ENCODE measurements at places on chromosomes 1 and 21. TPM values are rescaled to one million over a fixed set of nuclear protein-coding genes. Genes with fewer than 3 reads are reported as not detected.

DNA sequence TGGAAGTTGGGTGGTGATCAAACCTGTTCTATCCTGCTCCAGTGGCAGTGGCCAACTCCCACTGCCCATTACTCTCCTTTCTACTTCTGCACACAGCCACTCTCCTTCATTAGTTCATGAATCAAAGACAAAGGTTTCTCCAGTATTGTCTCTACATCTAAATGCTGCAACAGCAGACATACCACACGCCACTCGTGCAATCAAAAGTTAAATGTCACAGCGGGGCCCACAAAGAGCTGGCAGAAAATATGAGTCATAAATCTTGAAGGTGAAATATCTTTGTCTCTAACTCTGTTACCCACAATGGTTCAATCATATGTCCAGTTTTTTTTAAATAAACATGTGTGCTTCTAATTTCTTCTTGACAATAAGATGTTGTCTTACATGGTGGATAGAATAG, 13.3 kb downstream of the APCS start:
- no peak overlapping the region for H3K27ac ChIP-seq
- DNase-seq, result no peak
- no peaks in the 10 kb centered on the region for H3K27me3 ChIP-seq
- H3K4me3 ChIP-seq, result no peak overlapping the region
- no peaks in the 10 kb centered on the region for H3K36me3 ChIP-seq

GRCh38 chr1:162128693-162129356, 59.3 kb downstream of the NOS1AP start:
- peaks cover 44% of the 10 kb centered on the region for H3K27me3 ChIP-seq
- H3K27ac ChIP-seq, result no peak overlapping the region
- no peaks in the 10 kb centered on the region for H3K36me3 ChIP-seq
- H3K4me3 ChIP-seq, result no peak overlapping the region

DNA sequence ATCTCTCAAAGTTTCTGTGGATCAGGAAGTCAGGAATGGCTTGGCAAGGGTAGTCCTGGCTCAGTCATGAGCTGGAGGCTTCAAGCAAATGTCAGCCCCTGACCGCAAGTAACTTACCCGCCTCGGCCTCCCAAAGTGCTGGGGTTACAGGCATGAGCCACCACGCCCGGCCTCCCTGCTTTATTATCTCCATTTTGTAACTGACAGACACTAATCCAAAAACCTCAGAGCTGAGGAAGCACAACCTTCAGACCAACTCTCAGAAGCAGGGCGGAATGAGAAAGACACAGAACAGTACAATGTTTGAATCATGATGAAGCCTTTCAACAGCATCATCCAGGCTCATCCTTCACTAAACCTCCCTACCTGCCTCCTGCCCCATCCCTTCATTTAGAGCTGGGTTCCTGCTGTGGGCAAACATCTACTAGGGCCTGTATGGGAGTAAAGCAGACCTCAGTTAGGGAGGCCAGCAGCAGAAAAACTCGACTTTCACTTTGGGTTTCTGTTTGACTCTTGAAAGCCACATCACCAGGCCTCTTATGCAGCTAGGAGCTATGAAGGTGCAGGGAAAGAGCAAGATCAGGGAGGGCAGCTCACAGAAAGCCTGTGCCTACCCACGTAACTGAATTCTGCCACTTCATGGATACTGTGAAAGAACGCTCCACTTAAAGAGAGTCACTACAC, 84.4 kb upstream of the RAB4A start:
- peaks cover 23% of the 10 kb centered on the region for H3K4me1 ChIP-seq
- H3K27me3 ChIP-seq, result peaks cover 48% of the 10 kb centered on the region
- H3K27ac ChIP-seq, result peak overlapping the region; percentile 63
- peak; percentile 75 for DNase-seq
- no peaks in the 10 kb centered on the region for H3K36me3 ChIP-seq

RIMS3 gene
- total RNA-seq, result 2.1 TPM

Data from activated CD8-positive, alpha-beta memory T cell treated with anti-CD3 and anti-CD28 coated beads, Interleukin-2, amount 10 ng/mL, durations not matched to agents 7 days and 5 days (primary cell).